K562 (cell line): ENCODE measurements at places on chromosomes 6 and 20. TPM values are rescaled to one million over a fixed set of nuclear protein-coding genes. Genes with fewer than 3 reads are reported as not detected.

POPDC3 gene
- total RNA-seq = 4.0 and 4.8 TPM in 2 replicates

VSX1 gene
- not detected in 2 replicates for total RNA-seq

MDN1 gene
- total RNA-seq = 93.6 and 98.9 TPM in 2 replicates

RAMACL gene
- total RNA-seq = 0.11 TPM in 1 of 2 replicates, not detected in the other

FYN gene
- total RNA-seq = 15.7 and 19.0 TPM in 2 replicates

MAP3K5 gene
- 11.7 and 13.0 TPM in 2 replicates for total RNA-seq

SPTLC3 gene
- total RNA-seq = not detected in 2 replicates

ERGIC3 gene
- 176 and 184 TPM in 2 replicates for total RNA-seq

FAM8A1 gene
- 15.1 and 15.3 TPM in 2 replicates for total RNA-seq

F13A1 gene
- total RNA-seq = 0.13 and 0.33 TPM in 2 replicates

ALDH8A1 gene
- 0.16 and 0.18 TPM in 2 replicates for total RNA-seq

ULBP3 gene
- 0.38 TPM in 1 of 2 replicates, not detected in the other for total RNA-seq

OR2H2 gene
- not detected in 2 replicates for total RNA-seq

RIMS4 gene
- not detected in 2 replicates for total RNA-seq

APCDD1L gene
- not detected in 2 replicates for total RNA-seq

PKIB gene
- total RNA-seq = 18.7 and 21.9 TPM in 2 replicates

PLCB4 gene
- 0.36 and 0.73 TPM in 2 replicates for total RNA-seq

SLC17A3 gene
- not detected in 2 replicates for total RNA-seq
